ENCODE measurements at places on chromosomes 7 and 10.
A peak's percentile ranks its signal among the peaks of the same experiment; 100 is the strongest.

DNA sequence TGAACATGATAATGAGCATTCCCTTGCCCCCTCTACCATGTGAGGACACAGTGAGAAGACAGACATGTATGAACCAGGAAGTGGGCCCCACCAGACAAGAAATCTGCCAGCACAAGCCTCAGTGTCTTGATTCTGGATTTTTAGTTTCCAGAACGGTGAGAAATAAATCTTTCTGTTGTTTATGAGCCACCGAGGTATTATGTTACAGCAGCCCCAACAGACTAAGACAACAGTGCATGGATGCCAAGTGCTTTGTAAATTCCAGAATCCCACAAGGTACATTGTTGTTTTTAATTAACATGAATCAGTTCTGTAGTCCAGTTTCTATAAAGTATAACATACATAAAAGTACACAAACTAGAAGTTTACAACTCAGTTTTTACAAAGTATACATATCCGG lies 162.2 kb downstream of the ARHGAP21 start:
- DNase-seq, result no peak

- DNase-seq, result peak; percentile 40
These were observed 178.5 kb downstream of the NRP1 start for GRCh38 chr10:33155720-33156638.

DNA sequence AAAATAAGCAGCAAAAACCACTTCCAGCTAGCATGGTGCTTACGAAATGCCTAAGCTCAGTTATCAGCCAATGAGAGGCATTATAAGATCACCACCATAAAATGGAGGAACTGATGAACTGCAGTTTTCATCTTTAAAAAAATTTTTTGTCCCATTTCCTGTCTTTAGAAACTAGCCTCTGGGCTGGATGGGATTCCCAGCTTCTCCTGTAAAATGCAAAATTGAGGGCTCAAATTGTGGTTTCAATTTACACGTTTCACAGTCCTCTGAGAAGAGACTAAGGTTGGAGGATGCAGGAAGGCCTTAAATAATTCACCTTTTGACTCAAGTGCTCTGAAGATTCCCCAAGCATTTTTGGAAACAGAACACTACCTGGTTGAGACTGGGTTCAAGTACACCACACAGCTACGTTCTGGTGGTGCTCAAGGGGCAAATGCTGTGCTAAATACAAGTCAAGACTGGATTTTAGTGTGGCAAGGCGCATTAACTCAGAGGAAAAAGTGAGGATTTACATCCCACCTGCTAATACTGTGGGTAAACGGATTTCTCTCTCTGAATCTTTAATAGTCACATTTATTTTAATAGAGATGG lies 951 bp downstream of the ZNF25 start:
- peak; percentile 9 for DNase-seq

GRCh38 chr7:26409661-26410547 lies 118.2 kb downstream of the SNX10 start:
- no peak for DNase-seq

DNA sequence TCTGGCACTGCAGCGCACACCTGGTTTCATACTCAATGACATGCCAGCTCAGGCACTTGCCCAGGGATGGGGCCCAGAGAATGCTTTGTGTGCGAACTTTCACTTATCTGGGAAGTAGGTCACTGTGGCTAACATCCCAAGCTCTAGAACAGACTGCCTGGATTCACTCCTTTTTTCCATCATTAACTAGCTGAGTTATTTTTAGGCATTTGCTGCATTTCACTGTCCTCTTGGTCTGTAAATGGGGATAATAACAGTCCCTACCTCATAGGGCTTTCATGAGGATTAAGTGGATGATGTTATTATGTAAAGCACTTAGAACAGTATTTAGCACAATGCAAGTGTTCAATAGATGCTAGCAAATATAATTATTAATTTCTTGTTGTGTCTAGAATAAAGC lies 98.7 kb upstream of the DOCK1 start:
- no peak for DNase-seq

DNA sequence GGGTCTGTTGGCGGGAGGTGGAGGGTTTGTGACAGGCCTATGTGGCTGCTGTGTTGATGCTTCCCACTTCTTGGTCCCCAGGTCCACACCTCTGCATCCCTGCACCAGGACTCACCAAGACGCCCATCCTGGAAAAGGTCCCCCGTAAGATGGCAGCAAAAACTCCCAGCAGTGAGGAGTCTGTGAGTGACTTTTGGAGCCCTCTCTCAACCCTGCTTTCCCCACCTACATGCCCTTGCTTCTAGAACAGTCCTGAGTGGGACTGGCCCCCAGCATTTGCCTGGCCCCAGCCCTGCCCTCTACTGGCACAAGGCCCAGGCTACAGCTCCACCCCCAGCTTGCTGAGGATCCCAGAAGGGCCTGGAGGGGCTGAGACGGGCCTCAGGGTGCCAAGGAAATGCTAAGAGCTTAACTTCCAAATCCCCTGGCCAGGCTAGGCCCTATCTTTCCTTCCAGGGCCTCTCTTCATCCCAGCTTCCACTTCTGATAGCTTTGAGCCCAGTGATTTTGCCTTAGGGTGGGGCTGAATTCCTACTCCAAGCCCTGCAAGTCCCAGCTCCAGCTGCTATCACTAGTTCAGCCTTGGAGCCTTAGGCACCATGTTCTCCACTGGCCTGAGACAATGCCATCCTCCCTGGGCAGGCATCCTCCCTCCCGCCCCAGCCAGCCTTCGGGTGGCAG lies 2.7 kb downstream of the CHAT start:
- no peak for DNase-seq

- DNase-seq, result no peak
These were observed 116.3 kb upstream of the RET start for GRCh38 chr10:42960491-42960990.

- DNase-seq, result no peak
These were observed 95.8 kb downstream of the CFAP58 start for GRCh38 chr10:104449391-104449790.

- no peak for DNase-seq
These were observed 457 bp downstream of the NSUN5 start for GRCh38 chr7:73308074-73308664.

DNA sequence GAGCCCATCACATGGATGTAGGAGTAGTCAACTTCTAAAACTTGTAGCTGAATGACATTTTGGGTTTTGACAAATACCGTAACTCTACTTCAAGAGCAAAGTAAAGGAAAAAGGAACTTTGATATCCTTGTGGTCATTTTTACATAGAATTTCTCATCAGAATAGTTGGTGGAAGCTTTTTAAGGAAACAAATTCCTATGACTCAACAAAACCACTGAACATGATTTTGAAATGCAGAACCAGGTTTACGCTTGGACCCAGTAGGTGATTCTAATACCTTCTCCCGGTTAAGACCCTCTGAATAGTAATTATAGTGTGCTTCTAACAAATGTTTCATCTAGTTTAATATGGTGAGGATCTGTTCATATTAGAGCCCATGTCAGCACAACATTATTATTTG lies 307.8 kb downstream of the GPR37 start:
- DNase-seq, result no peak

DNA sequence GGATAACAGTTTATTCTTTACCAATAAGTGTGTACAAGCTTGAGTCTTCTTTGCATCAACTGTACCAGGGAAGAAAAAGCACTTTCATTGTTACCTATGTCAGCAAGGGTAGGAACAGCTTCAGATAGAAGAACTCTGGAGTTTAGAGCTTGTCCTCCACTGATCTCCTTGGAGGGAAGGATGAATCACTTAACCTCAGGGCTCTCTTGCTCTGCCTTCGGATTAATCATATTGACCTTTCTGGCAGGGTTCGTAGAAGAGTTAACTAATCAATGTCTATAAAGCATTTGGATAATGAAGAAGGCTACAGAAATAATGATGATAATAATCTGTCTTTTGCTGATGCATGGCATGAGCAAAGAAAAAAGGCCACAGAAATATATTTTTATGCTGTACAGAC lies 339.5 kb upstream of the TPK1 start:
- DNase-seq, result no peak

GRCh38 chr10:5094265-5095205 lies at the start of gene AKR1C3:
TSS of gene AKR1C3 (plus strand) at chr10:5094414. CDS start at chr10:5094445, 31 bp downstream.
- DNase-seq, result no peak

- no peak for DNase-seq
These were observed 32.0 kb upstream of the SMARCD3 start for GRCh38 chr7:151280388-151281019.

- no peak for DNase-seq
These were observed 673.6 kb downstream of the IPMK start for GRCh38 chr10:57593983-57594573.

GRCh38 chr10:125811251-125811650 lies 11.8 kb downstream of the UROS start:
- no peak for DNase-seq

GRCh38 chr10:43822631-43823580 lies 174.2 kb upstream of the ZNF32 start:
- no peak for DNase-seq

DNA sequence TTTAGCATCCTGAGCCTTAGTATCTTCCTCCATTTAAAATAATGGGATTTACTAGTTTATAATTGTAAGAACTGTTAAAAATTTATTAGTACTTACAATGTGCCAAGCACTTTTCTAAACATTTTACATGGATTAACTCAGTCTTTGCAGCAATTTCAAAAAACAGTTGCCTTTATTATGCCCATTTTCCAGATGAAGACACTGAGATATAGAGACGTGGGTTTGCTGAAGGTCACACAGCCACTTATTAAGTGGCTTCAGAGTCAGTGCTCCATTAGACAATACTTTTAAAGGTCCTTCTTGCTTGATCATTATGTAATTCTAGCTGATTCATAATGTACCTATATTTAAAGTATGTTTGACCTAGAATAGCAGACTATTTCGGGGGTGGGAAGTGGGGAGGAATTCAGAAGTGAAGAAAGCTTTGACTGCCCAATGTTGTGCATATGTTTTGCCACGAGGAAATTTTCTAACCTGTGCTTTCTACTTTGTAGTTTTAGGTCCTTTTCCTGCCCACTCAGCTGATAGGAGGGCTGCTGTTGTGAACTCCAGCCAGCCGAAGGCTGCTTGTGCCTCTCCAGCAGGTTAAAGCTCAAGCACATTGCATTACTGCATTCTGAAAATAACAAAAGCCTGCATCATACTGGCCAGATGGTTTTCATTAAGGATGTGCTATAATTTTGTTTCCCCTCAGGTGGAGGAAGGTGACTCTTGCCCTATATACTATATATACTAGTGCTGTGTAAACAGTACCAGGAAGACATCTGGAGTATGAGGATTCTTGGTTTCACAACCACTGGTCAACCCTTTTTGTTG lies 4.3 kb downstream of the PLEKHA8 start:
- DNase-seq, result no peak

GRCh38 chr10:119365773-119366599 lies 158.6 kb downstream of the GRK5 start:
- DNase-seq, result no peak

DNA sequence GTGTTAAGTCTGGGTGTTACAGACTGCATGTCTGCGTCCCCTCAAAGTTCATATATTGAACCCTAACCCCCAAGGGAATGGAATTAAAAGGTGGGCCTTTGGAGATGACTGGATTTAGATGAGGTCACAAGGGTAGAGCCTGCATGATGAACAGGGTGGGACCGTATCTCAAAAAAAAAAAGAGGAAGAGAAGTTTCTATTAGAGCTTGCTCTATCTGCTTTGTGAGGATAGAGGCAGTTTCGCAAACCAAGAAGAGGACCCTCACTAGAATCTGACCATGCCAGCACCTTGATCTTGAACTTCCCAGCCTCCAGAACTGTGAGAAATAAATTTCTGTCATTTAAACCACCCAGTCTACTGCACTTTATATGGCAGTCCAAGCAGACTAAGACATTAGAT lies 1.4 kb downstream of the KIN start:
- DNase-seq, result no peak

DNA sequence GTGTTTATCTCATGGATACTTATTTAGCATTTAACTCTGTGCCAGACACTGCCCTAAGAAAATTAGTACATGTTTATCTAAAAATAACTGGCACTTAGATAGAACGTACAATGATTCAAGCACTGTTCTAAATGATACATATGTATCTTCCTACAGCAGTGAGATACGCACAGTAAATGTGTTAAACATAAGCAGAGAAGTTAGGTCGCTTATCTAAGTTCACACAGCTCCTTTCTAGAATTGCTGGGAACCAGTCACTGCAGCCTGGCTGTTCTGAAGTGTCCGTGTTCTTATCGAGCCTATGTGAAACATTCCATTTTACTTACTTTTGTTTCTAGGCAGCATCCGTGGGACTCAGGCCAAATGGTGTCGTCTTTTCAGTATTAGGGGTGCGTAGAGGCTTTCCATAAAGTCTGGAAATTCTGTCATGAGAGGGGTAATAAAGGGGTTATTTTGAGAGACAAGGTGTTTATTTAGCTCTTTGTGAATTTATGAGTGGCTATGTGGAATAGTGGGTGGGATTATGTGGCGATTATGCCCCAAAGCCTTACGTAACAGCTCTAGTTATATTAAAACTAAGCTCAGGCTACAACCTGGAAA lies 186.9 kb downstream of the SND1 start:
- no peak for DNase-seq

DNA sequence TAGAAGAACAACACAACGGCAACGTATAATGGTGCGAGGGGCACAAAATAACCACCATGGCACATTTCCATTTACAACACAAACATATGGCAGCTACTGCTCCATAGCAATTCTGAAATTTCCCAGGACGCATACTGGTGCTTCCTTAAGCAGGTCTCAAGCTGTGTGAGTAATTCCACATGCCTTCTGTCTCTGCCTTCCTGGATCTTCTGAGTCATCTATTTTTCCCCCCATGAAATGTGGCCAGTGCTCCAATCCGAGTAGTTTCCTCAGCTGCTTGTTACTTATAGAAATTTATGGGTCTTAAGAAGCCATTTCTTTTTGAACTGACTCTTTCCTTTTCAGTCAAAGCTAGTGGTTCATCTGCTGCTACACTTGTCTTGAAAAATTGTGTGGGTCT lies 256.6 kb upstream of the KLF6 start:
- DNase-seq, result no peak

- no peak for DNase-seq
These were observed 36.5 kb upstream of the TNKS2 start for GRCh38 chr10:91761721-91762120.

- DNase-seq, result no peak
These were observed 203.2 kb upstream of the PHYHIPL start for GRCh38 chr10:58973235-58973595.

- DNase-seq, result no peak
These were observed 15.1 kb upstream of the SVIL start for GRCh38 chr10:29649561-29650551.

DNA sequence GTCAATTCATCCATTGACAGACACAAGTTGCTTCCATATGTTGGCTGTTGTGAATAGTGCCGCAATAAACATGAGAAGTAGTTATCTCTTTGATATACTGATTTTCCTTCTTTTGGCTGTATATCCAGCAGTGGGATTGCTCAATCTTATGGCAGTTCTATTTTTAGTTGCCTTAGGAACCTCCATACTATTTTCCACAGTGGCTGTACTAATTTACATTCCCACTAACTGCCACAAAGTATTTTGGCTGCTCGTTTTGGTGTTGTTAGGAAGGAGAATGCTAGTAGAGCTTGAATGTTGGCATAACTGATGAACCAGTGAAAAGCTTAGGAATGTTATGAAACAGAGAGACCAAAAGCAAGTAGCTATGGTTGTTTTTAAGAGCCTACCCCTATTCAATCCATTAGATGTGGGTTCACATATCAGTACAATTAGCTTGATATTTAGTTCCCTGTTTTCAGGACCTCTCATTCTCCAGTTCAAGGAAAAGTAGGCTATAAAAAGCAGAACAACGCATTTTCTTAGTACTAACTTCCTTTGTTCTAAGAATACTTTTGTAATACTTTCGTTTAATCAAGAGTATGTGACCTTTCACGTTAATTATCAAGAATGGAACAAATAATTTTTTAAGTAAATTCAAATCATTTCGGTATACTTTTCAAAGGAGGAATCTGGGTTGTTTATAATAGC lies 100.3 kb downstream of the FAS start:
- DNase-seq, result no peak

GRCh38 chr10:5529702-5530411 lies 5.1 kb downstream of the CALML3 start:
- no peak for DNase-seq

Data from activated T-cell treated with anti-CD3 and anti-CD28 coated beads, Interleukin-2, amount 50 U/mL, for 72 hours (primary cell).